ENCODE measurements at places on chromosomes 2 and 18. TPM values are rescaled to one million over a fixed set of nuclear protein-coding genes. Genes with fewer than 3 reads are reported as not detected.

The SGPP2 gene
- polyA plus RNA-seq, result 19.3 TPM

The SCN9A gene
- polyA plus RNA-seq, result 1.2 TPM

The HOXD12 gene
- polyA plus RNA-seq, result 0.52 TPM

The ALPI gene
- polyA plus RNA-seq, result 0.10 TPM

The AQP4 gene
- polyA plus RNA-seq, result 0.41 TPM

The CAPN14 gene
- 0.18 TPM for polyA plus RNA-seq

The ATP8B1 gene
- 33.0 TPM for polyA plus RNA-seq

The CD8B gene
- polyA plus RNA-seq, result 0.27 TPM

The NGEF gene
- polyA plus RNA-seq, result 2.7 TPM

The LIMS3 gene
- polyA plus RNA-seq, result 1.4 TPM

The IGFBP5 gene
- 355 TPM for polyA plus RNA-seq

The OTX1 gene
- polyA plus RNA-seq, result not detected

The MYCN gene
- 33.7 TPM for polyA plus RNA-seq

The L3MBTL4 gene
- polyA plus RNA-seq, result 5.7 TPM

The MEIS1 gene
- 104 TPM for polyA plus RNA-seq

Data from renal pelvis (tissue), 12 donors.